ENCODE measurements at places on chromosomes 1 and 21.
A peak's percentile ranks its signal among the peaks of the same experiment; 100 is the strongest.

- DNase-seq, result no peak
These were observed 95.8 kb downstream of the PSMG1 start for GRCh38 chr21:39087238-39088030.

- DNase-seq, result no peak
These were observed 19.8 kb downstream of the CACHD1 start for GRCh38 chr1:64489707-64490106.

GRCh38 chr1:119859647-119860046 is 36.7 kb downstream of the ADAM30 start:
- peak; percentile 65 for DNase-seq

DNA sequence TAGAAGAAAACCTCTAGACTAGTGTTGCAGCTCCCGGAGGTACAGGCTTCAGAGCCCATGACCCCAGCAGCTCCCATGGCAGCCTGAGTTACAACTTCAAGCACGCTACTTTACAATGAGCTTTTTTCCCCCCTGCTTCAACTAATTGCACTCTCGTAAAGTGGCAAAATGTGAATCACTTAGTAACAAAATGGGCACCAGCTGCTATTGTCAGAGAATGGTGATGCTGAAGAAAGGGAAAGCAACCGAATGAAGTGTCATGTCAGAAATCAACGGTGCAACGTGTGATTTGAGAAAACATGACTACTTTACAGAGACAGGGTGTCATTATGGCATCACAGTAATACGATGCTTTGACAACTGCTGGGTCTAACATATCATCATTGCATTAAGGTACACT is 40.5 kb downstream of the ESRRG start:
- DNase-seq, result no peak

- DNase-seq, result no peak
These were observed 13.7 kb upstream of the LBR start for GRCh38 chr1:225441314-225442122.

- DNase-seq, result no peak
These were observed 2.1 kb downstream of the KCNK2 start for GRCh38 chr1:215084621-215085020.

GRCh38 chr1:25948641-25949040 is 42.4 kb upstream of the STMN1 start:
- no peak for DNase-seq

DNA sequence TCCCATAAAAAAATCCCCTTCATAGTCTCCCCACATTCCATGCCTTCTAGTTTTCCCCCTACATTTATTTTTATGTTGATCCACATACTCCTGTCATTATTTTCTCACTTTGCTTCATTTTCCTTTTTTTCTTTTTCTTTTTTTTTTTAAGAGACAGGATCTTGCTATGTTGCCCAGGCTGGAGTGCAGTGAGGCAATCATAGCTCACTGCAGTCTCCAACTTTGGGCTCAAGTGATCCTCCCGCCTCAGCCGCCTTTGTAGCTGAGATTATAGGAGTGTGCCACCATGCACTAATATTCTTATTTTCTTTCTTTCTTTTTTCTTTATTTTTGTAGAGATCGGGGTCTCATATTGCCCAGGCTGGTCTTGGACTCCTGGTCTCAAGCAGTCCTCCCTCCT is 7.8 kb downstream of the RNF2 start:
- no peak for DNase-seq

DNA sequence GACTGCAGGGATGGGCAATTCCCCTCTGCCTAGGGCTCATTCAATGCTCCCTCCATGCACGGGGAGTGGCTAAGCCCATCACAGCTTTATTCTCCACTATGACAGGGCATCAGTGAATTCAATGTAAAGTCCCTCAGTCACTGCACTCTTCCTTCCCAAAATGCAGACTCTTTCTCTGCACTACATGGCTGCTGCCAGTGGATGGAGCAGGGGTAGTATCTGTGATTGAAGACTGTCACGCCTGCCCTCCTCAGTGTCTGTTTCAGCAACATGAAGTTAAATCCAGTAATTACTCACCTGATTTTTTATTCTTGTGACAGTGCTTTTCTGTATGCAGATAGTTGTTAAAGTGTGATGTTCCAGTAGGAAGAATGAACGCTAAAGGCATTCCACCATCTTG is 1323.2 kb downstream of the AMY1C start:
- no peak for DNase-seq

DNA sequence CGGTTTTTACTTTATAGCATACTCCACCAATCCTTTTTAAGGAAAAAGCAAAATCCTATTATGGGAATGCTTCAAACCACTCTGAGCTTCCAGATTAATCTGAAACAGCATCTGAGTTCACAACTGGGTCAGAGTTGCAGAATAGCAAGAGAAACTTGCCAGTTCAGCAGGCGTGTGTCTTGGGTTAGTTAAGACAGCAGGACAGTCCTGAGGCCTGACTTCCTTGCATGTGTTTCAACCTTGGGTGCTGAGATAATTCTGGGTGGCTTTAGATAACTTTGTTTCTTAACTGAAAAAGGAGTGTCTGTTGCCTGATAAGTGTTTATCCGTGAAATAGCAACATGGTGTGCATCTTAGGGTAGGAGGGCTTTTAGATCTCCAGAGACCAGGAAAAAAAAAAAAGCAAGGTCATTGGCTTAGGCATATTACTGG is 169.2 kb downstream of the DHRS3 start:
- no peak for DNase-seq

DNA sequence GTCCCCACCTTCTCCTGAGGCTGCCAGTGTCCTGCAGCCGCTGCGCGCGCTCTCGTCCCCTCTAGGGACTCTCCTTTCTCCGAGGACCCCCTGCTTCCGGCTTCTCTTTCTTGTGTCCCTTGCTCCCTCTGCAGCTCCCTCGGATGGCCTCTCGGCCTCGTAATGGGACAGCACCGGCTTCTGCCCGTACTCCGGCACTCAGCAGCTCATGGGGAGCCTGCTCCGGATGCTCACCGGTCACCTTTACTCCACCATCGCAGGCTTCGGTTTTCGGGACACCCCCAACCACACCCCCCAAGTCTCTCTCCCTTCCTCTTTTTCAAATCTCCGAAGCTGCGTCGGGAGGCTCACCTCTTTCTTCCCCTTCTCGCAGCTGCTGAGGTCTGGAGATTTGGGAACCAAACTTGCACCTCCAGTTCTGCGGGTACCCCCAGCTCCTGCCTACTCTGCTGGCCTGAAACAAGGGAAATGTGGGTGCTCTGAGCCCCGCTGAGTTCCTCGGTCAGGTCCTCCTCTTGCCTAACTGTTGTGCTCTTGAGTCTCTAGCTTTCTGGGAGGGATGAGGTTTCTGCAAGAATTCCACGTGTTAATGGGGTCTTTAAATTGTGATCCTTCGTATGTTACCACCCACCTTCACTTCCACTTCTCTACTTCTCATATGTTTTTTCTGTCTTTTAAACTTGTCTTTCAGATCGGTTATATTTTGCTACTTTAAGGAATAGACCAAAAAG is 930 bp downstream of the CDC14A start:
- peak; percentile 27 for DNase-seq

GRCh38 chr1:56688522-56689026 is 43.5 kb downstream of the PRKAA2 start:
- no peak for DNase-seq

- peak; percentile 60 for DNase-seq
These were observed 1.1 kb upstream of the RCAN3 start for GRCh38 chr1:24501371-24502064.

GRCh38 chr1:181141431-181141910 is 53.0 kb downstream of the IER5 start:
- DNase-seq, result no peak

DNA sequence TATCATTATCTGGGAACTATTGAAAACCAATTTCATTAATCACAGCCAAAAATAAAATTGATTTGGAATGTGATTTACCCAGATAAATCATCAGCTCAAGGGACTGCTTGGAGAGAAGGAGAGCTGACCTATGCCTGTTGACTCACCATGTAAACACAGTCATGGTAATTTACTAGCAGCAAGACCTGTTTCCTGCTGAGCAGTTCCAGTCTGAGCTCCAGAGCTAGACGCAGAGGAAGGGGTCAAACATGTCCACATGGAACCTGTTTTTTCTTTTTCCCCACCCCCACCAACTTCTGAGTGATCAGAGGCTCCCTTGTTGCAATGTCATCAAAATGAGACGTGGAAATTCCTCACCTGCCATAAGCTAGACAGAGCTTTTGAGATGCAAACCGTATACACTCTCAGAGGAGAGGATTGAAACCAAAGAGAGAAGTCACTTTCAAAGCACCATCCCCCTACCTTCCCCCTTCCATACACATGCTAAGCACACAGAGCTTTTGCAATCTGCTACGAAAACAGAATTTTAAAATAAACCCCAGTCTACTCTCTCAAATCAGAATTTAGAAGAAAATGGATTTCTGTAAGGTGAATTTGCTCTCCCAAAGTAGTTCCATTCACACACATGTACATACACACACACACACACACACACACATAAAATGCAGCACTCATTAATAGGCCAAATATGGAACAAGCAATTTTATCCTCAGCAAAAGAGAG is 55.9 kb upstream of the PTGFRN start:
- DNase-seq, result no peak

DNA sequence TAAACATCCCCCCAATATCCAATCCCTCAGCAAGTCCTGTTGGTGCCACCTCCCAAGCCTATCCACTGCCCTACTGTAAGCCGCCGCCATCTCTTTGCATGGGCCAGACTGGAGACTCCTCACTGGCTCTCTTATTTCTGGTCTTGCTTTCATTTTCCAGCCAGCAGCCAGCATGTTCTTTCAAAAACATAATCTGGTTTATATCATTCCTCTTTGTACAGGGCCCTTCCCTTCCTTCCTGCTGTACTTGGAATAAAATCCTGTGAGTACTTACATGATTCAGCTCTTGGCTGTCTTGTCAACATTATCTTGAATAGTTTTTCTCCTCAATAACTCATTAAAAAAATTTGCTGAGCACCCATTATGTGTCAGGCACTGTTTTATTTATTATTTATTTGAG is 28.2 kb downstream of the TLR5 start:
- no peak for DNase-seq

DNA sequence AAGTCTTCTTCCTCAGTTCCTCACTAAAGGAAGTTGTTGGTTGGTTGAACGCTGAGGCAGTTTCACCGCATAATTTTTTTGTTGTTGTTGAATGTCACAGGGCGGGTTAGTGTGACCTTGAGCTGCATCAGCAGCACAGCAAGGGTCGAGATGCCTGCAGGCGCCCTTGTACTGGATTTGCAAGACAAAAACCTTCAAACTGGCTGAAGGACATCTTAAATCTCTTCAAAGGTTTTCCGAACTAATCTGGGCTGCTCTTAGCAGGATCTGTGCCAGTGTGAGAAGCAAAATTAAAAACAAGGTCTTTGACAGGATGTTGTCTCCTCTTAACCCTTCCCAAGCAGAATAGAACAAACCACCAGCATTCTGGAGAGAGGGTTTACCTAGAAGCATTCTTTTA is 59.4 kb downstream of the NRIP1 start:
- no peak for DNase-seq

GRCh38 chr21:33848249-33848953 is 67.2 kb downstream of the ATP5PO start:
- no peak for DNase-seq

GRCh38 chr1:175154629-175155472 is 37.7 kb downstream of the KIAA0040 start:
- DNase-seq, result peak; percentile 8

DNA sequence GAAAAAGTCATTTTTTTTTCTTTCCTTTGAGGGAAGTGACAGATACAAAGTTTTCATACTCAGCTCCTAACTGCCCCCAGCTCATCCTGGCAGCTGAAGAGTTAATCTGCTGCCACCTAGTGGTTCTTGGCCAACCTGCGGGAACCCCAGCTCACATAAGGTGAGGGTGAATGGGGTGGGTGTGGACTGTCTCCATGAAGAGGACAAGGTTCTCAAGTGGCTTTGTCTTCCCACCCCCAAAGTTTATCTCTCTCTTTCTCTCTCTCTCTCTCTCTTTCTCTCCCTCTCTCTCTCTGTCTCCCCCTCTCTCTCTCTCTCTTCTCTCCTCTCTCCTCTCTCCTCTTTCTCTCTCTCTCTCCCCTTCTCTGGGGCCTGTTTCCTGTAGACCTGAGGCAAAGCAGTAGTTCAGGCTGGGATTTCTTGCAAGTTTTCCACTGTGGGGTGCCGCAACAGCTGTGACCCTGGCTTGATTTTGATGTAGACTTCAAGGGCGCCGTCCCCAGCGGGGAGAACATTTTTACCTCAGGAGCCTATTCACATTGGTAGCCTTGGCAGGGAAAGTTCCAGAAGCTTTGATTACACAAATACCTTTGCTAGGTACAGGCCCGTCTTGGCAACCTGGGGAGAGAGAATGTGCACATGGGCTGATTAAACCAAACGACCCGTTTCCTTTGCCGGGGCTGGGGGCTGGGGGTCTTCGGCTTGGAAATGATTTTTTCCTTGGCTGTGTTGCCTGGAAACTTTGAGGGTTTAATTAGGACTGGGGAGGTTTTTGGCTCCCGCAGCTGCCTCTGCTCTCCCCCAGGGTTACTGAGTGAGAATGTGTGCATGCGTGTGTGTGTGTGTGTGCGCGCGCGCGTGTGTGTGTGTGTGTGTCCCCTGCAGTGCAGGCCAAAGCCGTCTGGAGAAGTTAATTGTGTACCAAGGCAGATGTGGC is 135.9 kb downstream of the TM2D1 start:
- DNase-seq, result peak; percentile 20

DNA sequence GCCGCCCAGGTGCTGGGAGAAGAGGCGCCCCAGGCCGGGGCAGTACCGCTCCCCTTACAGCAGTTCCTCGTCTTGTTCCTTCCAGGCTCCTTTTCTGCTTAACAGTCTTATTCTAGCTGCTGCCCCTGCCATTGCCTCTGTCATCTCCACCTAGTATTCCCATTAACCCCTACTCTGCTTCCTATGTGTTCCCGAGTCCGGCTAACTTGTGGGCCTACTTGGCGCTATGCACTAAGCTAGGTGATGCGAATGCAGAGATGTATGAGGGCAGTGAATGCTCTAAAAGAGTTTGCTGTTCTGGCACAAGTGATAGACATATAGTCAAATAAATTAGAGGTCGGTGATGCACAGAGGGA is 276 bp upstream of the IQGAP3 start:
- no peak for DNase-seq

GRCh38 chr1:96309783-96310182 is 411.8 kb upstream of the PTBP2 start:
- no peak for DNase-seq

DNA sequence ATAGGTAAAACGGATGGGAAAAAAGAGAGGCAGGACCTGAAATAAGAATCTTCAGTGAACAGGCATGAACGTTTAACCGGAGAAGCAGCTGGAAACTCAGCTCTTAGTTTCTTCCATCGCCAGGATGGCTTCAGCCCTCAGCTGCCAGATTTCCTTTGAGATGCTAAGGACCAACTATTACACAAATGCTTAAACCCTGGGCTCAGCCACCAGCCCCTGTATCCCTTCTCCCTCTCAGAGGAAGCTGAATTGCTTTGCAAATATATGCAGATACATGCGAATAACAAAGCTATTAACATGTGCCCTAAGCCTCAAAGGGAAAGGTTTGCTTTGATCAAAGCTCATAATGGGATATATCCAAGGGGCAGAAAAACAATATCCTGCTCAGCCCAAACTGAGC is 515.1 kb downstream of the OMA1 start:
- DNase-seq, result no peak

- no peak for DNase-seq
These were observed 70.9 kb downstream of the RERE start for GRCh38 chr1:8746554-8746953.

GRCh38 chr1:154748405-154748775 is 121.7 kb downstream of the KCNN3 start:
- no peak for DNase-seq
